M059J (cell line): ENCODE measurements at places on chromosomes 12 and 14. TPM values are rescaled to one million over a fixed set of nuclear protein-coding genes. Genes with fewer than 3 reads are reported as not detected.

- DNase-seq, result no peak
These were observed 91.0 kb upstream of the DIO3 start for GRCh38 chr14:101470266-101470665.

- no peak for DNase-seq
These were observed 269.7 kb upstream of the FAR2 start for GRCh38 chr12:28879379-28879778.

GRCh38 chr12:95951515-95951914 is 8.4 kb downstream of the AMDHD1 start:
- peak; percentile 15 for DNase-seq

Gene RPL10L
- total RNA-seq, result not detected in 2 replicates

Gene CD9
- total RNA-seq, result 72.4 and 86.2 TPM in 2 replicates

Gene TC2N
- total RNA-seq, result not detected in 2 replicates

Gene TMEM30B
- total RNA-seq, result not detected in 2 replicates
